ENCODE measurements at places on chromosomes 2 and 18. TPM values are rescaled to one million over a fixed set of nuclear protein-coding genes. Genes with fewer than 3 reads are reported as not detected.

Gene KIF1A
- total RNA-seq, result 0.97 TPM

Gene FOXD4L1
- 0.14 TPM for total RNA-seq

Gene SNTG2
- not detected for total RNA-seq

Gene LOXHD1
- total RNA-seq, result not detected

Gene DYNAP
- total RNA-seq, result not detected

Gene ACVR2A
- 1.4 TPM for total RNA-seq

Gene DES
- total RNA-seq, result not detected

Gene SMIM21
- not detected for total RNA-seq

Gene HES6
- total RNA-seq, result 10.2 TPM

Gene GRHL1
- 1.4 TPM for total RNA-seq

Gene HOXD10
- total RNA-seq, result not detected

Gene NEURL3
- 0.16 TPM for total RNA-seq

Gene ANKRD62
- not detected for total RNA-seq

Gene AOX1
- total RNA-seq, result not detected

- no peak for DNase-seq
Measured at GRCh38 chr2:189829102-189829833, 45.0 kb downstream of the PMS1 start.

- DNase-seq, result no peak
Measured at GRCh38 chr2:84395820-84396219, 63.3 kb downstream of the SUCLG1 start.

- DNase-seq, result no peak
Measured at GRCh38 chr2:191421950-191422349, 176.7 kb downstream of the MYO1B start.

DNA sequence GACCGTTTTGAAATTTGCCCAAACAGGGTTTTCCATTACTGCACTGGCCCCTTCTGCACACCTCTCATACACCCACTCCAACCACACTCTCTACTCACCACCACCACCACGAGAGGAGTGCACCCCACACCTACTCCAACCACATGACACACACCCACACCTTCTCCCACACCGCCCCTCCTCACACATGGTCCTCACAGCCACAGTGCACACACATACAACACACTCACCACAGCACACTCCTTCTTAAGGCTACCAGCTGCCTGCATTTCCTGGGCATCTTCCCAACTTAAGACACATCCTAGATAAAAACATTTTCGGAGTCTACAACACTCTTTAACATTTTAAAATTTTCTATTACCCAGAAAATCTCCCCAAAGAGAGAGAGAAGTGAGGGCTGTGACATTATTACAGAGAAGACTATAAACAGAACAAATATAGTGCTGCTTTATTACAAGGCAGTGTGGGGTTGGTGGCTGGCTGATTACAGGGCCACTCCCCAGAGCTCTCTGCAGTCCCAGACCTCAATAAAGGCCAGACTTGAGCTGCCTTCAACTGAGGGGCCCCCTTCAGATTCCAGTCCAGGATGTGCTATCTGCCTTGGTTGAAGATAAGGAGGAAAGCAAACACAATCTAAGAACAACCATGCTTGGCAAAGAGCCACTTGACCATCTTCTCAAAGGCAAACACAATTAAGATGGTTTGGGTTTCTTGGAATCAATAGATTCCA, 36.1 kb downstream of the NHEJ1 start:
- no peak for DNase-seq

GRCh38 chr18:49691177-49691608, 122.1 kb downstream of the ACAA2 start:
- no peak for DNase-seq

DNA sequence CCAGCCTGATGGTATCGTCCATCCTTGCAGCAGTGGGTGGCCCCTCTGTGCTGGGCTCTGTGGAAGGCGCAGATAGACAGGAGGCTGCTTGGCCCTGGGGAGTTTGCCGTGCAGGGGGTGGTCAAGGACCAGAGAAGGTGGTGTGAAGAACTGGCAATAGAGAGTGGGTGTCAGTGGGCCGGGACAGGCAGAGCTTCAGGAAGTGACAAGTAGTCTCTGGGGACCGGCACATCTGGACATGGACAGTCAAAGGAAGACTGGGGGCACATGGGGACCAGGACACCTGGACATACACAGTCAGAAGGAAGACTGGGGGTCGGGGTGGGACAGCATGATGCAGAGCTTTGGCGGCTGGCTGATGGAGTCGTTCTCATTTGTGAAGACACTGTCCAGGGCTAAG, 335.9 kb downstream of the AGAP1 start:
- DNase-seq, result no peak

DNA sequence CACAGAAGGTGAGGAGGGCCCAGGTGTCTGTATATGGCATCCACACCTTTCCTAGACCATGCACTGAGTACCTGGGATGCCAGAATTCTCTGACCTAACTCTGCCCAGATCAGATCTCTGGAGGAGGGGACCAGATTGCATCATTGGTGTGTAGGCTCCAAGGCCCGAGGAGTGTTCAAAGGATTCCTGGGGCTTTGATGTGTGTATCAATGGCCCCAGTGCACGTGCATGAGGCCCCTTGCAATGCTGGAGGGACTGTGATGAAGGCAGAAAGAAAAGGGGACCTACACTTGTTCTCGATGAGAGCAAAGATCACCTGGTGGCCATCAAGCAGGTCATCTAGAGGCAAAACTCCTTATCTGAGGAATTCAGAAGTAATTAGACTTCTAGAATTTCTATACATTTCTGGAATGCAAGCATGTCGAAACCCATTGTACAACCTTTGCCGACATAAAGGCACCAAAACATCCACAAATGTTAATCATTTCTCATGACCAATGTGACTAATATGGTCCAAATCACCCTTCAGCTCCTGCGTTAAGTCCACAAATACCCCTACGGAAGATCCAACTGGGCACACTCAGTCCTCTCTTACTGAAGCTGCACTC, 123.5 kb downstream of the CHST9 start:
- no peak for DNase-seq

GRCh38 chr2:100230754-100231153, 88.4 kb upstream of the AFF3 start:
- no peak for DNase-seq

DNA sequence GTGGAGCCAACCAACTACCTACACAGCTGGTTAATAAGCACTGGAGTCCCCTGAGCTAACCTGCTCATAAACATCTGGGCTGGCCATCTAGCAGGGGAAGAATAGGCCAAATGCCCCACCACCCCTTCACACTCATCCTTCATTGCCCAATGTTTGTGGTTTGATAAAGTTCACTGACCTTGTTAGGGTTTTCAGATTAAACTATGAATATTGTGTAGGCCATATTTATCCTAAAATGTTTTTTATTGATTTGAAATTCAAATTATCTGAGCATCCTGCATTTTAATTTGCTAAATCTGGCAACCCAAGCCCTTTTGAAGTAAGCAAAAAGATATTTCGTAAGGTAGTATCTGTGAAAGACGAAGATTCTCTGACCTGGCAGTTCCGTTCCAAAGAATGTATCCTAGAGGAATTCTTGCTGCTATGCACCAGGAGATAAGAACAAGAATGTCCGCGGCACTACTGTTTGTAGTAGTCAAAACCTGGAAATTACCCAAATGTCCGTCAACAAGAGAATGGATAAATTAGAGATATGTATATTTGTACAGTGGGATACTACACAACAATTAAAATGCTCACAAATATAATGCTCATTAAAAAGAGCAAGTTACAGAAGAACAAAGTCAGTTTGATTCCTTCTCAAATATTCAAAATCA, 5.8 kb upstream of the TLK1 start:
- no peak for DNase-seq

GRCh38 chr18:49479381-49480137, 7.5 kb downstream of the C18orf32 start:
- DNase-seq, result no peak

- DNase-seq, result no peak
Measured at GRCh38 chr18:27008575-27008974, 143.1 kb upstream of the AQP4 start.

GRCh38 chr2:215615803-215616174, 179.9 kb upstream of the FN1 start:
- DNase-seq, result no peak

DNA sequence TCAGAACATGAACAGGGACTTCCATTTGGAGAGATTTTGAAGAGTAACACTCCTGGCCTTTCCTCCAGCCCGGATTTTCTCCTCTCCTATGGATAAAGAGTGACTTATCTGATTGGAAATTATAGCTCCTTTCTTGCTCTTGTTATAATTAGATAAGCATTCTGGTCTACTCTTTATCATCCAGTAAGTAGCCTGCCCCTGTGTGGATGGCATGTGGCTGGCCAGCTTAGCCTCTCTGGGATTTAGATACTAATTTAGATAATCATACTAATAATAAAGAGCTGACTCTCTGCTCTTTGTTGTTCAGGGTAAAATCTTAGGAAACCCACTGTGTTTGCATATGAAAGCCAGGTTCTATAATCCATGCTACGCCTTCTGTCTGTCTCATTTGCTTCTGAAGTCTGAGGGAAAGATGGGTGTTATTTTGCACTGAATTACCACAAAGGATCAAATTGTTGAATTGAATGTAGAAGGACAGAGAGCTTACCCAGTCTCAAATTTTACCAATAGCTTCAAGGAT, 438.8 kb downstream of the SPAG16 start:
- no peak for DNase-seq

DNA sequence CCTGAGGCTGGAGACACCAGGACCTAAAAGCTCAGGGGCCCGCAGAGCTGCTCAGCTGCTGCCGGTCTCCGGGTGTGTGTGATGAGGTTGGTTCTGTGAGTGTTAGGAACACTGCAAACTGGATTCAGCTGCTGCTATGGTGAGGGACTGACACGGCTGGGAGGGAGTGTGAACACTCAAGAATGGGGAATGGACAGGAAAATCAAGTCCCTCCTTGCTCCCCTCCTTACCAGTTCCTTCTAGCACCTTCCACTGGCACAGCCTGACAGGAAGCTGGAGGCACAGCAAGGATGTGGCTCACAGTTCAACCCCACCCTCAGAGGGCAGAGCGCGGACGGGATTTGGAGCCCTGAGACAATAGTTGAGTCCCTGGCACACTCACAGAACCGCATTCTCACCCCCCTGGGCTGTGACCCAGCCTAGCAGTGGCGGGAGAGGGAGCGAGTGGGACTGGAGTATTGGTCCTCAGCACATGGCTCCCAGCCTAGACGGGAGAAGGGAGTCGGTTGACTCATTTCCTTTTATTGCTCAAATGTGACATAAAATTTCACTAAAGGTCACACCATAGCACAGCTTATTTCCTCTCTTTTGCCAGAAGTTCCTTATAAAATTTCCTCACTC, 42.5 kb downstream of the LRRC30 start:
- no peak for DNase-seq

GRCh38 chr2:176432434-176432833, 163.2 kb downstream of the MTX2 start:
- no peak for DNase-seq

DNA sequence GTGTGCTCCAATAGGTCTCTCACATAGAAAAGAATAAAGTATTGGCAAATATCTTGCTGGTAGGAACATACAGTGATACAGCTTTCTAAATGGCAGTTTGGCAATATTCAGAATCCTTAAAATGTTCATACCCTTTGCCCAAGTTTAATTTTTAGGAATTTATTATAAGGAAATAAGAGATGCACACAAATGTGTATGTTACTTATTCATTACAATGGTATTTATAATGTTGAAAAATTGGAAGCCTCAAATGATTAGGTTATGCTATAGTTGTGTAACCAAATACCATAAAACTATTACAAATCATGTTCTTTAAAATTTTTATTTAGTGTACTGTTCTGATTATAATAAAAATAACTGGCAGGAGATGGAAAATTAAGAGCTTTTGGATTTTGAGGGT, 196.8 kb downstream of the MCFD2 start:
- no peak for DNase-seq

DNA sequence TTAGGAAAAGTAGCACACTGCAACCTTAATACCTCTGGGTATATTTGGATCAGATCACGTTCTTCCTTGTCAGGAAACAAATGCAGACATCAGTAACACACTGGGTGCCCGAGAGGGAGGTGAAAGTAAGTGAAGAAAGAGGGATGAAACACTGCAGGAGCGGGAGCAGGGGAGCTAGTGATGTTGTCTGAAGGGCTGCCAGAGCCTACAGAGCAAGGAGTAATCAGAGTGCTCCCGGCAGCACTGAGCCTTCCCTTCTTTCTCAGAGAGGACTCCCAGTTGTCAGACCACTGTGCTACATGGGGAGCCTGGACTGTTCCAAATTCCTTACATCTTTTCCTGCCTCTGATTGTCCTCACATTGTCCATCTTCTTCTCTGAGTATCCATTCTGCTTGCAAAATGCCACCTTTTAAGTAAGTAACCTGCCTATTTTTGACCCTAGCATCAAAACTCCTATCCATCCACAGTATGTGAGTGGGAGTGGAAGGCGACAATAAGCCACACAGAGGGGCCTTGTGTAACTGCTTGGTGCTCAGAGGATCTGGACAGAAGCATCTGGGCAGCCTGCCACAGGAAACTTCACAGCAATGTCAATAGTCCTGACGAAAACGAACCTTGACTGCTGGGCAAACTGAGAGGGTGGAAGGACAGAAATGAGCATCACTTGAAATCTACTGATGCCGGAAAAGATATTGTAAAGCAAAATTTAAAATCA, 10.8 kb upstream of the NAB1 start:
- no peak for DNase-seq

DNA sequence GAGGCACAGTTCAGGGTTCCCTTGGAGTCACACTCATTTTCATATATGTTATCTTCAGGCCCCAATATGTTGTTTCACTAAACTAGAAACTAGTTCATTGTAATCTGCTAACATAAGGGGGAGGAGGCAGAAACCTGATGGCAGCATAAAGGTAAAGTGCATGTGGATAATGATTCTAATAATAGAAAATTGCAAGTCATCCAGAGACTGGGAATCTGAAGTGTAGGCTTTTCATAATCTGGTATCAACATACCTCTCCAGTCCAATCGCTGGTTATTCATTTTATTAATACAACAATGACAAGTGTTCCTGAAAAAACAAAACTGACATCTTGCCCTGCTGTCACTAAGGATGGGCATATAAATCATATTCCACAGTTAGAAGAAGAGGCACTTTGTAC, 326.3 kb upstream of the ZNF804A start:
- no peak for DNase-seq

- DNase-seq, result no peak
Measured at GRCh38 chr18:46096651-46097300, 1.3 kb downstream of the ATP5F1A start.

GRCh38 chr2:43158259-43158880, 68.0 kb downstream of the ZFP36L2 start:
- peak; percentile 58 for DNase-seq

GRCh38 chr18:54480616-54481015, 110.4 kb upstream of the DYNAP start:
- DNase-seq, result no peak
